ENCODE measurements at places on chromosomes 3 and 15. TPM values are rescaled to one million over a fixed set of nuclear protein-coding genes. Genes with fewer than 3 reads are reported as not detected.

The KLHL6 gene
- 0.69 TPM for total RNA-seq

The SPINK8 gene
- total RNA-seq: not detected

The MYLK gene
- 11.1 TPM for total RNA-seq

DNA sequence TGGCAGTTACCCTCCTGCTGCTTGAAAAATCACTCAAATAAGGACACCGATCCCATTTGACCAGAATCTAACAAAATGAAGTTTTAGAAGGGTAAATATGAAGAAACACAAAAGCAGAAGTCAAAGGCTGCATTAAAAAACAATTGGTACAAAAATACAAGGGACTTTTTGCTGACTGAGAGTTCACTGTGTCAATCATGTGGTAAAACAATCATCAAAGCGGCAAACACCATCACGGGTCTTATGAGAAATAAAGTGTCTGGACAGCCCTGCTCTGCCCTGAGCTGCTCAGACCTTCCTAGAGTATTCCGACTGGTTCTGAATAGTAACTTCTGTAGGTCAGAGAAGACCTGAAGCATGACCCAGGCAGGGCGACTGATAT lies 137.2 kb upstream of the RAD18 start:
- DNase-seq: no peak

The RAD51 gene
- total RNA-seq: 0.88 TPM

DNA sequence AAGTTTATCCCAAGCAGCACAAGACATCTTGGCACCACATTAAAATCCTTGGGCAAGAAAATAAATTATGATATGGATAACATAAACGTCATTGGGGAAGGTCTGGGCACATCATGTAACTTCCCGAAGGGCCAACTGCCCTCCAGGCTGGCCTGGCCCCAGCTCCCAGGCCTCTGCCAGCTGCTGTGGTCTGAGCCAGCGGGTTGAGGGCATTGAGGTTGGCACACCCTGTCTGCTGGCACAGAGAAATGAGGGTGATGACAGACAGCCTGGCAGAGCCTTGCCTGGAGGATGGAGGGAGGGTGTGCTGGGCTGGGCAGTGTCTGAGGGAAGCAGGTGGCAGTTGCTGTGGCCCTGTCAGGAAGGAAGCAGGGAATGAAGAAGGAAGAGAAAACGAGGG lies 3.3 kb upstream of the RBSN start:
- peak; percentile 84 for DNase-seq

- DNase-seq: no peak
Measured at GRCh38 chr3:2958551-2958950, 151.6 kb downstream of the IL5RA start.

The RETNLB gene
- total RNA-seq: not detected
